SIG-M5 (cell line): ENCODE measurements at places on chromosomes 6 and 20.

GRCh38 chr6:142884214-142885035, 60.6 kb downstream of the HIVEP2 start:
- no peak for DNase-seq

DNA sequence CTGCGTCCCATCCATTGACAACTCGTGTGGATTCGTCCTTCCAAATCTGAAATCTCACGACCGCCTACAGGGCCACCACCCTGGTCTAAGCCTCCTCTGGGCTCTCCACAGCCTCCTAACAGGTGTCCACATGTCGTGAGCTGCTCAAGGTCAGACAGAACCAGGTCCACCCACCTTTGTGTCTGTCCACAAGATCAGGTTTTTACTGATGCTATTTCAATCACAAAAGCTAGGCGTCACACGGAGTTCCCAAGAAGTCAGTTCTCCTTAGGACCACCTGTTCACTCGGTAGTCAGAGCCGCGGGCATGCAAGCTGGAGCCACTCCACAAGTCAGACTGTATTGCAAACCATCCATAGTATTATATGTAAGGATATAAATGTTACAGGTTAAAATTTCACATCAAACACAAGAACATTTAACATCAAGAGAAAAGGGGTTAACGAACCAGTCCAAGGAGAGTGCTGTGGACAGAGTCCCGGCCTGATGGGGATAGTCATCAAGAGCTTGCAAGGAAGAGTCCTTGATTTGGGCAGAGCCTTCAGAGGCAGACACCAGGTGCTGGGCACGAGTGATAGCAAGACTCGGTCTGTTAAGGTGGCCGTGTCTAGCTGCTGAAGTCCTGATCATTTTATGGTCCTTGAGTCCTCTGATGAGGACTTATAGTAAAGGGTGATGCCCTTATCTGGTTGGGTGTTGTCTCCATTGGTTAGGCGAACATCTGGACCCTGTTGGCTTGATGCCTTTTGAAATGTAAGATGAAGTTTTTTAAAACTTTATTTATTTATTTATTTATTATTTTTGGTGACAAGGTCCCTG, 731 bp upstream of the DNPH1 start:
- no peak for DNase-seq

DNA sequence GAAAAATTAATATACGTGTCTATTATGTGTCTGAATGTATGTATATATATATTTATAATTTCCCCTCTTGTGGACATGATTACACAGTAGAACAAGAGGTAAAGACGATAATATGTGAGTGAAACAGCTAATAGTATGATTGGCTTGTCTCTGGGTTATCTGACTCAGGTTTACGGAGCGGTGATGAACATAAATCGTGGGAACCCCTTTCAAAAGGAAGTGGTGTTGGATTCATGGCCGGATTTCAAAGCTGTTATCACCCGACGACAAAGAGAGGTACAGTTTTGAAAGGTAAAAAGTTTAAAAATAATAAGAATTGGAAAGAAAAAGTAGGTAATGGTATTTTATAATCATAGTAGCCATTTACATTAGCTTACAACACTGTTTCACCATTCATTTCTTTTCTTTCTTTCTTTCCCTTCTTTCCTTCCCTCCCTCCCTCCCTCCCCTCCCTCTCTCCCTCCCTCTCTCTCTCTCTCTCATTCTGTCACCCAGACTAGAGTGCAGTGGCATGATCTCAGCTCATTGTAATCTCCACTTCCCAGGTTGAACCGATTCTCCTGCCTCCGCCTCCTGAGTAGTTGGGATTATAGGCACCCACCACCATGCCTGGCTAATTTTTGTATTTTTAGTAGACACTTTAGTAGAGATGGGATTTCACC, 15.9 kb downstream of the GLYATL3 start:
- no peak for DNase-seq

DNA sequence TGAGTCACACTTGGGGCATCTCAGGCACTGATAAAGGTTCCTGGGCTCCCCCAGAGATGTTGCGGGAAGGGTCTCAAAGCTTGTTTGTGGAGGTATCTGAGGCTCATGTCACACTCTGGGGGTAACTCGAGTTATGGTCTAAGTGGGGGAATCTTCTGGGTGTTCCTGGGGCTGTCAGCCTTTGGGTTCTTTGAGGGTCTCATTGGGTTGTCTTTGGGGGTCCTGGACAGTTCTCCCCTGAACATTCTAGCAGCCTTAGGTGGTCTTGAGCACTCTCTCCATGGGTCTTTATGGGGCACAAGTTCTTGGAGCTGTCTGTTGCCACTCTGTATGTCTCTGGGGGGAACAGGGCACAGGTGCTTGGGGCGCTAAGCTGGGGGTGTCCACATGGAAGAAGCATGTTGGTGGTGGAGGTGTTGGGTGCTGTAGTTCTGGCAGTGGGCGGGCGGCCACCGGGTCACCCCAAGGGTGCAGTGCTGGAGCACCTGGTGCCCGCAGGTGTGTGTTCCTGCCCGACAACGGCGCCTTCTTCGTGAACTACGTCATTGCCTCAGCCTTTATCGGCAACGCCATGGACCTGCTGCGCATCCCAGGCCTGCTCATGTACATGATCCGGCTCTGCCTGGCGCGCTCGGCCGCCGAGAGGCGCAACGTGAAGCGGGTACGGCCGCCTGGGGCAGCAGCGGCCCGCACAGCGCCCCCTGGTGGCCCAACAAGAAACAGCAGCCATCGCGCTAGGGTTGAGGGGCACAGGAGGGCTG, 7.1 kb upstream of the CAPN11 start:
- DNase-seq: no peak

- no peak for DNase-seq
Measured at GRCh38 chr6:44006123-44006871, 121.0 kb downstream of the MRPL14 start.

- DNase-seq: no peak
Measured at GRCh38 chr6:116572162-116572561, 858 bp downstream of the RWDD1 start.
